CD4-positive, alpha-beta memory T cell (primary cell): ENCODE measurements at places on chromosomes 1 and 21.

DNA sequence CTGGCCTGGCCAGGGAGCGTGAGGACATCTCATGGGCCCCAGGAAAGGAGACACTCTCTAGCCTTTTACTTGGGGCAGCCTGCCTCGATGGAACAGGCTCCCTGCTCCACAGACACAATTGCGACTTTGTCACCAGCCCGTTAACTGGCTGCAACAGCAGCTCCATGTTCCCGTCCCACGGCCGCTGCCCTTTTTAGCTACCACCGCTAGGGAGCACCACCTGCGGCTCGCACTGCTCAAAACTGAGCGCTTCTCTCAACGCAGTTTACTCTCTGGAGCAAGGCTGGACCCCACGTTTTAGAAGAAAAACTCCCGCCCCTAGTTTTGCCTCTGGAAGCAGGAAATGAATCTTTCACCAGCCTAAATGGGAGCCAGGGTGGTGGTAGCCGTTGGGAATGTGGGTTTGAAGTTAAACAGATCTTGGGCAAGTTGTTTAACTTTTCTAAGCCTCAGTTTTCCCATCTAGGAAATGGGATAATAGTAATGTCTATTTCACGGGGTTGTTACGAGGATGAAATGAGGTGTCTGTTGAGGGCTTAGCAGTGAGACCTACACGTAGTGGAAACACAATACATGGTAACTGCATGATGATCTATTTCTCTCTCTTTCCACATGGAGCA, 3.5 kb upstream of the LRRC38 start:
- no peak for DNase-seq

DNA sequence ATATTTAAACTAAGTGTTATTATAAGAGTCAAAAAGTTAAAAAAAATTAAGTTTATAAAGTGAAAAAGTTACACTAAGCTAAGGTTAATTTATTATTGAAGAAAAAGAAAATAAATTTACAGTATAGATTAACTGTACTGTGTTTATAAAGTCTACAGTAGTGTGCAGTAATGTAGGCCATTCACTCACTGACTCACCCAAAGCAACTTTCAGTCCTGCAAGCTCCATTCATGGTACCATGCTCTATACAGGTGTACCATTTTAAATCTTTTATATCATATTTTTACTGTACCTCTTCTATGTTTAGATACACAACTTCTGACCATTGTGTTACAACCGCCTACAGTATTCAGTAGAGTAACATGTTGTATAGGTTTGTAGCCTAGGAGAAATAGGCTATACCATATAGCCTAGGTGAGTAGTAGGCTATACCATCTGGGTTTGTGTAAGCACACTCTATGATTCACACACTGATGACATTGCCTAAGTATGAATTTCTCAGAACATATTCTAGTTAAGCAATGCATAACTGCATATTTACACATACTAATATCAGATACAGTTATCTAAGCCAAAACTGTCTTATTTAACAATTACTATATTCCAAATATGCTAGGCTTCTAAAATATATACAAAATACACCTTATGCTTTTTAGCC, 80.6 kb upstream of the GFI1 start:
- DNase-seq = no peak

- no peak for DNase-seq
Measured at GRCh38 chr1:82268826-82269225, 468.1 kb downstream of the ADGRL2 start.

GRCh38 chr1:34591751-34592629, 162.9 kb upstream of the GJB5 start:
- DNase-seq = no peak

DNA sequence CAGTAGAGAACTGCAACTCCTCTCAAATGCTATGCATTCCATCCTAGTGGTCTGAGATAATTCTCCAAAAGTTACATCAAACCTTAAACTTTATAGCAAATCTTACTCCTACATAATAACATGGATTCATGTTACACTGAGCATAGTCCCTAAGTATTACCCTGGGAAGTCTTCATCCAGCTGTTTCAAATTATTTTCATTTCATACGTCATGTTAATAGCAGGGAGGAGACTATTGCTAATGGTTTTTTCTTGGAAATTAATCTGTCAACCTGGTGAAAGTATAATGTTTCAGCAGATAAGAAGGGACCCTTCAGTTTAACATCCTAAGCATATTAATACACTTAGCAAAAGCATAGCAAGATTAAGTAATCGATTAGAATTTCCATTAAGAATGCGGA, 318.1 kb downstream of the USP25 start:
- DNase-seq = no peak

- no peak for DNase-seq
Measured at GRCh38 chr1:147475488-147475887, 65.8 kb upstream of the BCL9 start.

GRCh38 chr1:110227774-110228173, 17.7 kb downstream of the KCNC4 start:
- no peak for DNase-seq

DNA sequence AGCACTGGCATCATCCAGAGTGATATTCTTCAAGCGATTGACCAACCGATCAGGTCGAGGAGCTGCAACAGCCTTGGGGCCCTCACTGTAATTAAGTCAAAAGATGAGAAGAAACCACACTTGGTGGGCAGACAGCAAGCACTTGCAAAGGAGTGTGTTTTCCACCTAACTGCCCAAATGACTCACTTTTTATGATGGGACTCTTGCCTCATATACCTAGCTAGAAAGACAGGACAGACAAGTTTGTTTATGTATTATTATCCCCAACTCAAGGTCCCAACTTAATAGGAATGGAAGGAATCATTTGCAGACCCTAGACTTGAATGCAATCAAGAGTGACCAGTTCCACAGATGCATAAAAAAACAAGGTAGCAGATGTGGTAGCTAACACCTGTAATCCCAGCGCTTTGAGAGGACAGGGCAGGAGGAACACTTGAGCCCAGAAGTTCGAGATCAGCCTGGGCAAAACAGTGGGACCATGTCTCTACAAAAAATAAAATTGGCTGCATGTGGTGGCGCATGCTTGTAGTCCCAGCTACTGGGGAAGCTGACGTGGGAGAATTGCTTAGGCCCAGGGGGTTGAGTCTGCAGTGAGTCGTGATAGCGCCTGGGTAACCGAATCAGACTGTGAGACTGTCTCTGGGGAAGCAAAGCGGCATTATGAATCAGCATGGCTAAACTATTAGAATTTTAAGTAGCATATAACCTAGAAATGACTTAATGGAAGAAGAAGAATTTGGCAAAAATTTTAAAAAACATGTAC, 2.3 kb upstream of the NRAS start:
- no peak for DNase-seq

DNA sequence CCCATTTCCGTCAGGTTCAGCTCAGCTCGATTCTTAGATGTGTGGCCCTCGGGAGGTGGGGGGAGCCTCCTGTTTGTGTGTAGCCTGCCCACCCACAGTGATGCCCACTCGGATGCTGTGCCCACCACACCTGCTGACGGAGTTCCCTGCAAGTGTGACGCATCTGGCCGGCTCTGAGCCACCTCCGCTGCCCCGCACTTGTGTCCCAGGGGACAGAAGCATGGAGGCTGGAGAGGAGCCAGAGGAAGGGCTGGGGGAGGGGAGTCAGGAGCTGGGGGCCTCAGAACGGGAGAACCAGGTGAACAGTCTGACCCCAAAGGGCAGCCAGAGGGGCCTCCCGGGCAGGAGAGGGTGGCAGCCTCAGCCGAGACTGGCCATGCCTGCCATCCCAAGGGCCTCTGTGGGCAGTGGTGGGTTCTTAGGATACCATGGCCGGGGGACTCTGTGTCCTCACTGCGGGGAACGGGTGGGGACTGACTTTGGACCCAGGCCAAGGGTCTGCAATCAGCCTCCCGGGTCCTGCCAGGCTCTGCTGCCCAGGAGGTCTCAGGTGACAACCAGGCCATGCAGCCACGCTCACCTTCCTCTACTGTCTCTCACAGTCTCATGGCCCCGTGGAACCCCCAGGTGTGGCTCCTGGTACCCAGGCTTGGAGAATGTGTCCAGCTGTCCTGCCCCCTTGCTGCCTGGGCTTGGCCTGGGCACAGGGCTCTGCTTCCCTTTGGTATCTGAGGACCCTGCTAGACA, 267.2 kb upstream of the VAMP3 start:
- no peak for DNase-seq

- no peak for DNase-seq
Measured at GRCh38 chr1:185477638-185478580, 160.9 kb upstream of the IVNS1ABP start.

DNA sequence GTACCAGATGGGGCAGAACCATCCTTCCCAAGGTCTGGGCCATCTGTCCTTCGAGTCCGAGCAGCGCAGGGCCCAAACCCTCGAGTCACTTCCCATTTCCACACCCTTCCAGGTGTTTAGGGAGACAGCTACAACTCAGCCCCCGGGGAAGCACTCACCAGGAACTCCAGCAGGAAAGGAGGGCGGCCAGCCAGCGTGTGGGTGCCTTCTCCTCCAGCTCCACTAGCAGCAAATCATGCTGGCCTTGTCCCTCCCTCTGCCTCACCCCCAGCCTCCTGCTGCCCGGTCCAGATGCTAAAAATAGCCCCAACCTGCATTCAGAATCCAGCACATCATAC, 56.1 kb downstream of the RIPK4 start:
- DNase-seq = no peak

- DNase-seq = no peak
Measured at GRCh38 chr1:212646588-212646987, 38.0 kb downstream of the ATF3 start.

GRCh38 chr1:203522237-203522636, 28.3 kb downstream of the OPTC start:
- DNase-seq = no peak

DNA sequence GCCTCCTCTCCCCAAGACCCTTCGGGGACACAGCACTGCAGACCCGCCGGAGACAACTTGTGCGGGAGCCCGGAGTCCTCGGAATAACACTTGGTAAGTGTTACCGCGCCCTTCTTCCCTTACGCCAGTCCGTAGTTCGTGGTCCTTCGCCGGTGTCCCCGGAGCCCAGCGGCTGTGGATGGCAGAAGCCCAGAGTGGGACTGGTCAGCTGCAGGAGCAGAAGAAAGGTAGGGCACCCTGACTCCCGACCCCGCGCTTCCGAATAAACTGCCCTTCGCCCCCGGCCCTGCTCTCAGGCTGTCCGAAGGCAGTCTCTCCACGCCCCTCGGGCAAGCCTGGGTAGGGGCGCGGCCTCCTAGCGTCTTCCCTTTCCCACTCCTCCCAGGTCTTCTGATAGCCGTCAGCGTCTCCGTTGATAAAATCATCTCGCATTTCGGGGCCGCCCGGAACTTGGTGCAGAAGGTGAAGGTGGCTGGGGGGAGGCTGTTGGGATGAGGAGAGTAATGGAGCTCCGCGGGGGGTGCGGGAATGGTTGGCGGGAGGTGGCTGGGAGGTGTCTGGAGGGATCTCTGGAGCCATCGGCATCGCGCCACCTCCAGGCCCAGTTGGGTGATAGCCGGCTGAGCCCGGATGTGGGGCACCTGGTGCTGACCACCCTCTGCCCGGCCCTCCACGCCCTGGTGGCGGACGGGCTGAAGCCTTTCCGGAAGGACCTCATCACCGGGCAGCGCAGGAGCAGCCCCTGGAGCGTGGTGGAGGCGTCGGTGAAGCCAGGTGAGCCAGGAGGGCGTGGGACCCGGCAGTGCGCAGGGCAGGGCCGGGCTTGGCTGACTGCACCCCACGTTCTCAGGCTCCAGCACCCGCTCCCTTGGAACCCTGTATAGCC, 4.3 kb downstream of the RUSC1 start:
- no peak for DNase-seq

DNA sequence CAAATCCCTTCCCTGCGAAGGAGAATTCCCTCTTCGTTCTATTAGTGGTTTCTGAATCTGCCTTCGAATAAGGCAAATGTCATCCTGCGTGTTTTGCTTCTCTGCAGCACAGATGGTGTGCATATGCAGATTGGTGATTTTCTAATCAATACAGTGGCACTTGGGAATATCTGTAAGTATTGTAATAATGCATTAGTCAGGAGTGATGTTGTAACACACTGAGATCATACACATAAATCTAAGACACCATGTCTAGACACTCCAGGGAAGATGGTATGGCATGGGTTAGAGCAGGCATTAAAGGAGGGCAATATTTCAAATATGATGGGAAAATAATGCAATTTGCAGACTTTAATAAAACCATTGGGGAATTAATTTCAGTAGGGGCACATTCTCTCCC, 513.2 kb upstream of the PTBP2 start:
- DNase-seq = no peak

GRCh38 chr21:44087426-44088400, 19.5 kb upstream of the PWP2 start:
- no peak for DNase-seq

GRCh38 chr1:38029685-38030511, 16.7 kb downstream of the POU3F1 start:
- DNase-seq = no peak

GRCh38 chr1:41537788-41538351, 53.4 kb upstream of the EDN2 start:
- no peak for DNase-seq

DNA sequence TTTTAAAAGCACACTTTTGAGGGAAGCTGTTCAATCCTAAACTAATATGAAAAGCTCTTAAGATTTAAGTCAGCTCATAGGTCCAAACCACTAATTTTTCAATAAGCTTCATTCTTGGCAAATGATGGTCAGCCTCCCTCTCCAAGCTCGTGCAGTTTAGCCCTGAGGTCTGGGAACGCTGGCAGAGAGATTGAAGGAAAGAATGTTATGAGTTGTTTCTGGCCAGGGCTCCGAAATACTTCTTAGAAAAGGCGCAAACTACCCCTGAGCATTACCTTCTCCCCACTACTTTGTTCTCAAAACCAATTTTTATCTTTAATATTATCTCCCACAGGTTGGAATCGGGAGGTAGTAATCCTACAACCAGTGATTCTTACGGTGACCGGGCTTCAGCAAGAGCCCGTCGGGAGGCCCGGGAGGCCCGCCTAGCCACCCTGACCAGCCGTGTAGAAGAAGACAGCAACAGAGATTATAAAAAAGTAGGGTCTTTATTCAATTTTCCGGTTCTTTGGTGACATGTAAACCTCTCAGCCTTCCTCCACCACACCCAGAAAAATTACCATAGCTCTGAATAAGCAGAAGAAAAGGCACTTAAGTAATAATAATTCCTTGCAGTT, 147.7 kb downstream of the SYT2 start:
- no peak for DNase-seq

DNA sequence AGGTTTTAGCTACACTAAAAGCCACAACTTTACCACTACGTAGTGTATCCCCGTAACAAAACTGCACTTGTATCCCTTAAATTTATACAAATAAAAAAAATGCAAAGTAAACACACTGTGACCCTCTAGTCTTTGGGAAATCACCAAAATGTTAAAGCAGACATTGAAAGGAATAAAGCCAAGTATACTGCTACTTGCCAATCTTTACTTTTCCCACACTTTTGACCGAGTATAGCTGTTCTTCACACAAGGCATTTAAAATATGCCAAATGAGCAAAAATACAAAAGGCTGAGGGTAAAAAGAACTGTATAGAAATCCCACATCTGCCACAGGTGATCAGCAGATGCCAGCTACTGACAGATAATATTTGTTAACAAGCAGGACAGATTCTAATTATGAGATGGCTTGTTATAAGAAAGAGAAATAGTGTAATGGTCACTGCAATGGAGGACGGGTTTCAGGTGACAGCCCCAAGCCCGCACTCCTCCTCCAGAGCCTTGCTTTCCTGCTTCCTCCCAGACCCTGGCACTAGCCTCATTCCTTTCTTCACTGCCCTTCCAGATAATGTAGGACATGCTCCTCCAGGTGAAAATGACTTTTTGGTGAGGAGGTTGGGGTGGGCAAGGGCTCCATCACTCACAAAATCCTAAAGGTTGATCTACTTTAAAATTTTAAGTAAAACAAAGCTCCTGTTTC, 18.1 kb downstream of the KCNT2 start:
- no peak for DNase-seq
